ENCODE measurements at places on chromosomes 2 and 18.

DNA sequence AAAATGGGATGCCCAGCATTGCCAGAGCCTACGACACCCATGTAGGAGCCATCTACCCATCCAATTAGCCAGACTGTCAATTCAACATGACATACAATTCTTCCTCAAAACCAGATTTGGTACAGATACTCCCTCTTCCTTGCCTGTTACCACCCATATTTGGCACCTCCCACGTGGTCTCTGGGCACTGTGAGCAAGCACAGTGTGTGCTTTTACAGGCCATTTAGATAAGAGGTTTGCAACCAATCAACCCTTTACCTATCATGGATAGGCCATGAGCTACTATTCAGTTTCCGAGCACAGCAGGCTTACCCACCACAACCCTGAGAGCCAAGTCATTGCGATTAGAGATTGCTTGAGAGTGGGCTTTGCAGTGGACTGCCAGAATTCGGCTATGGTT lies 40.9 kb downstream of the ARID5A start:
- no peak for DNase-seq

DNA sequence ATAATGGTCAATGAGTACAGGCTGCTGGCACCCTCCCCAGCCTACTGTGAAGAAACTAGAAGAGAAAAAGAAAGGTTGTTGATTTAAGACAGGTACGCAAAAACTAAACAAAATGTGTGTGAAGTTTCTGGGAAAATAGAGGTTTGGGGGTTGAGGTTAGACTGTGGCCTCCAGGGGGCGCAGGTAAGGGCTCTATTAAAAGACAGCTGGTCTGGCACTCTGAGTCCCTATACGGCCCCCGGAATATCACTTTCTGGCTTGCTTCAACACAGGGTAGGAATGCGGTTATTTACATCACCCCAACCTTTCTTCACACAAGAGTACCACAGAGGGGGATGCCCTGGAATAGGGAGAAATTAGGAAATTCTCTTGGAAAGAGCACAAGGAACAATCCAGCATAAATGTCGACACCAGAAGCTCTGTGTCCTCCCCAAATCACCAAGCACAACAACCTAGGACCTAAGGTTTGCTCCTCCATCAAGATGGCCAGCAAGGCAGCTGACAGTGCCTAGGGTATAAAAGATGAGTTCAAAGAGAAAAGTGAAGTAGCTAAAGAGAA lies 480.8 kb upstream of the KLHL29 start:
- peak; percentile 18 for DNase-seq

DNA sequence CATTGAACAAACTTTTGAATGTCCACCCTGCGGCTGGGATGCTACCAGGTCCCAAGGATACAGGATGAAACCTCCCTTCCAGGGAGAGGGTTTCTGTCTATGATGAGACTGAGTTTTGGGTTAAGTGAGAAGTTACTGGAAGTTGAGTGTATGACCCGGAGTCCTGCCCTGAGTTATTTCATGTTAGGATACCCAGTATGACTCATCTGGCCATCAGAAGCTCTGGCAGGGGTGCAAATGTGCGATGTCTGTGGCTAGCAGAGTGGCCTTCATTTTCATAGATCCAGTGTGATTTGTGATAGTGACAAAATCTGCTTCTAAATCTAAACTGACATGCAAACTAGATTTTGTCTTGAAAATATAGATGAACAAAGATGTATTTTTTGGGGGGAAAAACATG lies 55.3 kb downstream of the KCTD1 start:
- no peak for DNase-seq

GRCh38 chr2:222907790-222908441 lies 47.1 kb downstream of the ACSL3 start:
- DNase-seq, result no peak

DNA sequence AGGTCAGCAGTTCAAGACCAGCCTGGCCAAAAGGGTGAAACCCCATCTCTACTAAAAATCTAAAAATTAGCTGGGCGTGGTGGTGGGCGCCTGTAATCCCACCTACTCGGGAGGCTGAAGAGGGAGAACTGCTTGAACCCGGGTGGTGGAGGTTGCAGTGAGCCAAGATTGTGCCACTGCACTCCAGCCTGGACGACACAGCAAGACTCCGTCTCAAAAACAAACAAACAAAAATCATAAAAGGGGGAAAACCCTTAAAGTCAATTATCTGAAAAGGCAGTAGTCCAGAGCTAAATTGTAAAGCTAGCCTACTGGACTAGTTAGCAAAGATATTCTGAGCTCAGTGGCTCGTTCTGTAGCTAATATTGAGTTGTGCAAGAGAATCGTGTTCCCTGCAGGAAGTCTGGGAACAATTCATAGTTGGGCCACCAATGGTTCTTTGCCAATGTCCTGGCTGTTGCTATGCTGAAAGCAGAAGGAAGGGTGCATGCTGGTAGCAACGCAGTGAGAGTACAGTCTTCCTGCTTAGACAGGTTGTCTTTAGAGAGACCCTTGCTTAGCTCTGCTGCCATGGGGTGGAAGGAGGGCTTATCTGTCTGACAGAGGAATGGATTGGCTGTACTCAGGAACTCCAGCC lies 4.3 kb downstream of the TGOLN2 start:
- no peak for DNase-seq

DNA sequence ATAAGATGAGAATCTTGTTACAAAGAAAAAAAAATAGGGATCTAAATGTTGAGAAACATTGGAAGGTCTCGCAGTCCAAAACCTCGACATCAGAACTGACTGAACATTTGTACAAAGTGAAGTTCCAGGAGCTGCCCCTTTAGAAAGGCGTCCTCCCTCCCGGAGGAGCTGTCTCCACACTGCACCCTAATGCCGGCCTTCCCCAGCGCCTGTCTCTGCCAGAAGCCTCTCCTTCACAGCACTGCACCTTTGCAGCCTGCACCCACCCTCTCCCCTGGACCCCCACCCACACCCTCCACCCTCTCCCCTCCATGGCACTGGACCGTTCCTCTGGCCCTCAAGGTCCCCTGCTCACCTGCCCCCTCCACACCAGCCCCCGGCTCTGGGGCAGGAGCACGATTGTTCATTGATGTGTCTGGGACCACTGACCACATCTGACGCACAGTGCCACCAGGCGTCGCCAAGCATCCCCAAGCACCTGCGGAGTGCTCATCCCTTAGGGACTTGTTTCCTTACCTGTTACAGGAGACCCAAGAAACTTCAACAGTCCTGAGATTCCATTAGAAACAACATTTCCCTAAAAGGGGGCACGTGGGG lies 90.3 kb upstream of the SNTG2 start:
- no peak for DNase-seq

DNA sequence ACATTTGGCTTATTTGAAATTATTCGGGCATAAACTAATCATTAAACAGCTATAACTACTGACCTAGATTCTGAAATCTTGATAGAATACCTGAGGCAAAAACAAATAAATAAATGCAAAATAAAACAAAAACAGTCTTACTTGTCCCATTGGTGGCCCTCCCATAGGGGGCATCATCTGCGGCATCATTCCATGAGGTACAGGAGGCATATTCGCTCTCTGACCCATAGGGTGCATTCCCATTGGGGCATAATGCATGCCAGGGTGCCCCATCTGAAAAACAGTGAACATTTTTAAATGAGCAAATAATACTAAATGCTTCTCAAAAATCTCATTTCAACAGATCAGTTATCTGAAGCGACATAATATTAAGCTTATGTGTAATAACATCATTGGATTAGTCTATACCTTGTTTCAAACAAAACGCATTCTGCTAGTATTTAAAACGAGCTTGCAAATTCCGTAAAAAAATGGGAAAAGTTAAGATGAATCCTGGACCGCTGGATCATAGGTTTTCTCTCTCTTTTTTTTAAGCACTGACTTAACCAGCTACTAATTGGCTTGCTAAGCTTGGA lies 1.3 kb downstream of the PRPF40A start:
- DNase-seq, result no peak

Measured in NCI-H187 (cell line).